IPS-NIHi11 (cell line): ENCODE measurements at places on chromosomes 2 and 18.

GRCh38 chr2:132969371-132969985 lies 299.5 kb upstream of the LYPD1 start:
- no peak for DNase-seq

GRCh38 chr2:148926981-148927401 lies 52.0 kb downstream of the KIF5C start:
- DNase-seq, result no peak

- DNase-seq, result no peak
These were observed 604.7 kb downstream of the CBLN2 start for GRCh38 chr18:71939483-71939882.

DNA sequence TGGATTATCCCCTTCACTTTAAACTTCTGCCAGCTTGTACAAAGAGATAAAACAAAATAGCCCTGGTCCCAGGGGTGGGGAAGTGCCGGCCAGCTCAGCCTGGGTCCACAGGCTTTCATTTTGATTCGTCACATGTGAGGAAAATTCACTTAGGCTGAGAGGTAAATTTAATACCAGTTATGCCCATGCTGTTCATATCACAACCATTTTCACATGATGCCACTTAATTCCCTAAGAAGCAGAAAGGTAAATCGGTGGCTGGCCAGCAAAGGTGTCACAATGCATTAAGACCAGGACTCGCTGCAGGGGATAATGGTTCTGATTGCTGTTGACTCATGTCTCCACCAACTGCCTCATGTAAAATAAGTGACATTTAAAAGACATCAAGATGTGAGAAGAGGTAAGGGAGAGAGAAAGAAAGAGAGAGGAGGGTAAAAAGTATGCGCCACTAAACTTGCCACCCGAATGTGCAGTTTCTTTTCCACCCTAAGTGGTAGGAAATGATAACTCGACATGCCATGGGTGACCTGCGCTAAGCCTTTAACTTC lies 261.0 kb upstream of the SIX3 start:
- no peak for DNase-seq

GRCh38 chr2:237244976-237245646 lies 159.4 kb downstream of the COPS8 start:
- DNase-seq, result no peak

- no peak for DNase-seq
These were observed 355.4 kb downstream of the KIAA1328 start for GRCh38 chr18:37184209-37184868.

DNA sequence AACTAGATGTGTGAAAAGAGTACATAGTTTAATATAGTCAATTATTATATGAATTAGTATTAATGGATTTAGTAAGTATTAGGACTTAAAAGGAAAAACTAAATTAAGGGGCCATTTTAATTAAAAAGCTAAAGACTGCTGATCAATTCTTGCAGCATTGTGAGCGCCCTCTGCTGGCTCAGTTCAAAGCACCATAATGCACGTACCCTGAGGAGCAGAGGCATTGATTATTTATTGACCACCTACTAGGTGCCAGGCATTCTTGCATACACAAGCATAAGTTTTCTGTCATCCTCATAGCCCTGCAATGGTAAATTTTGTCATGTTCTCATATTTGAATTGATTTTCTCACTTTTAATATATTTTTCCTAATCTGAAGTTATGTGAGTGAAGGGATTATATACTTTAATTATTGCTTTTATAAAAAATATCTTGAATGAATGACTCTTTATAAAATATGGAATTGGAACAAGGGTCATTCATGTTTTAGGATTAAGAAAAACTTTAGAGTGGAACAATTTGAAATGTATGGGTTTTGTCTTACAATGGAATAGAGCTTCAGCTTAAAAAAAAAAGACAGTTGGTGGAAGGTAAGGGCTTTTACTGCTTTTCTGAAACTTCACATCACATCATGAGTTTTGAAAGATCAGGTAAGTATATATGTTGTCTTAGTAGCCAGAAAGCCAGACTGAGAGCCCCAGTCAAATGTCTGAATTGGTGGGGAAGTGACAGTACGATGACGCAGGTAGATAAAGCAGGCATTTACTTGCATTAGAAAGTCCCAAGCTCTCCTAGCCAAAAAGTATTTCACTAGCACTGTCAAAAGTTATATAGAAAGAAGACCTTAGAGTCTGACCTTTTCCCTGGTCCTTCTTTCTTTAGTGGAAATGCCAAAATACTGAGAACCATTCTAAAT lies 9.7 kb downstream of the ITGA4 start:
- DNase-seq, result peak; percentile 28

DNA sequence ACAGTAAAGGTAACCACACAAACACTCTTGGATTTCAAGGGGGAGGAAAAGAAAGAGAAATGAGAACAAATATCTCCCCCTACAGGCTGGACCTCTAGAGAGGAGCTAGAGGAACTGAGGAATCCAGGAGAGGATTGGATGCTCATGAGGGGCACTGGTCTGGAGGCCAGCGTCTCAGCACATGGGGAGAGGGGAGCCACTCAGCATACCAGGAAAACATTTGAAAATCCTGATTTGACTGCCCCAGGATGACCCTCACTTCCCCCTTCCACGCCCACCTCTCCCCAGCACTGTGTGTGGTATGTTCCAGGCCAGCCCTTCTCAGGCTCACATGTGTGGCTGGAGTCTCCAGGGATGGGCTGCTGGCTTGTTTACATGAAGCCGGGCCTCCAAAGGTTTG lies 396.8 kb upstream of the ID2 start:
- peak; percentile 29 for DNase-seq

DNA sequence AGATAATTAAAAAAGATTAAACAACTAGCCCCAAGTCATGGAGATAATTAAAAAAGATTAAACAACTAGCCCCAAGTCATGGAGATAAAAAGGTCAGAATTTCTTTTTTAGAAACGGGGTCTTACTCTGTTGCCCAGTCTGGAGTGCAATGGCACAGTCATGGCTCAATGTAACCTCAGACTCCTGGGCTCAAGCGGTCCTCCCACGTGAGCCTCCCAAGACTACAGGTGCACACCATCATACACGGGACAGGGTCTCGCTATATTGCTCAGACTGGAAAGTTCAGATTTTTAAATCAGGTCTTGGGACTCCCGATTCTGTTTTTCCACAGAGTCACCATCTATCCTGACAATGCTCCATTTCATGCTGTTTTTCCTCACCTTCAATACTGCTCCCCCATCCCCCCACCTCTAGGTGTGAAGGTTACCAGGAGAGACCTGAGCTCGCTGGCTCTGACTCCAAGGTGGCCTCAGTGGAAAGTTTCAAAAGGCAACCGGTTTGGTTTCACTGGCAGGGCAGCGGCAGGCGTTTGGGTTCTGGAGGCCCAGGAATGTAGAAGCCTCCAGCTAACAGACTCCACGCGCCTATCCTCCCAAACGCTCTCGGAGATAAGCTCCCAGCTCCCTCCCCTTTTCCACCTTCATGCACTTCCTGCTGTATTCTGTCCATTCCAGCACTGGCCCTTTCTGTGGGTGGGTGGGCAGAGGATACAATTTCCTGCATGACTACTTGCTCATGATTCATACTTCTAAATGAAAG lies 2.9 kb upstream of the SEMA4C start:
- no peak for DNase-seq

DNA sequence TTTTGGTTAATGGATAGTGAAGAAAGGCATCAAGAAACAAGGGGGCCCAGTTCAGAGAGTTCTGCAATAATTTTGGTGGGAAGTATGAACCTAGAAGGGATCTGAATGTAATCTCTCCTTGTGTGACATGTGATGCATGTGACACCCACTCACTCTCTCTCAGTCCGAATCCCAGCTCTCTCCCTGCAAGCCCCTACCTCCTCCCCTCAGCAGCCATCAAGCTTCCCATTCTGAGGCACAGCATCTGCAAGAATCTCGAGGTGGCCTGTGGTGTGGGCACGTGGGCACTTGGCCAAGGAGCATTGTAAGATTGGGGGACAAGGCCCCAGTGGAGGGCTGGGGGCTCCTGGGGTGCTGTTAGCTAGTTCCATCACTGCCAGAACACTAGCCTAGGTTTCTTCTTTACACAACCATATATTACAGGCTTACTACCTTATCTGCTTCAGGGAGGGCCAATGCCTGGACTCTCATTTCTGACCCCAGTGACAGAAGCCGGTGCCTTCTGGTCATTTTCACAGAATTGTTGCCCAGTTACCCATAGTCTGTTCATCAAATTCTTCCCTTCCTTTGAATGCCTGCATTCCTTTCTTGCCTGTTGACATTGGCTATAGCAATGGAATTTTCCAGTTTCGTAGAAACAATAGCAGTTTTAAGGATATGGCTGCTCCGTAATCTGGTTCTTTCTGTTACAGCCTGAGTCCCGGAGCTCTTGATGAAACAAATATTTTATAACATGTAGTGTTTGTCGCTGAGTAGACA lies 13.3 kb upstream of the LCLAT1 start:
- no peak for DNase-seq
